Activated naive CD4-positive, alpha-beta T cell treated with anti-CD3 and anti-CD28 coated beads, Interleukin-2, amount 50 U/mL, for 72 hours (primary cell): ENCODE measurements at places on chromosomes 7 and 10. TPM values are rescaled to one million over a fixed set of nuclear protein-coding genes. Genes with fewer than 3 reads are reported as not detected.

Gene LRIT1
- total RNA-seq = not detected

Gene LRMDA
- total RNA-seq = not detected

Gene SHTN1
- 0.39 TPM for total RNA-seq

Gene ADAM12
- total RNA-seq = 0.32 TPM

Gene MYO3A
- not detected for total RNA-seq

Gene LLCFC1
- not detected for total RNA-seq

Gene GATA3
- 28.9 TPM for total RNA-seq

Gene PIP
- total RNA-seq = not detected

Gene AMPH
- total RNA-seq = not detected
